ENCODE measurements at places on chromosomes 5 and 9. TPM values are rescaled to one million over a fixed set of nuclear protein-coding genes. Genes with fewer than 3 reads are reported as not detected.

Gene HTR4
- not detected for total RNA-seq

Gene ABLIM3
- not detected for total RNA-seq

Gene LMNB1
- total RNA-seq, result 232 TPM

Gene BASP1
- 0.64 TPM for total RNA-seq

Gene SLC27A6
- not detected for total RNA-seq

GRCh38 chr9:78386773-78387172 is 89.8 kb downstream of the PSAT1 start:
- DNase-seq, result no peak
- H3K27me3 ChIP-seq, result peaks cover 1% of the 10 kb centered on the region
- no peak overlapping the region for H3K27ac ChIP-seq
- H3K36me3 ChIP-seq, result no peaks in the 10 kb centered on the region
- H3K4me1 ChIP-seq, result no peaks in the 10 kb centered on the region

GRCh38 chr5:80198399-80198798 is 57.4 kb downstream of the SERINC5 start:
- H3K4me3 ChIP-seq, result no peak overlapping the region
- peaks cover 44% of the 10 kb centered on the region for H3K4me1 ChIP-seq
- no peak overlapping the region for H3K27ac ChIP-seq
- no peaks in the 10 kb centered on the region for H3K27me3 ChIP-seq
- DNase-seq, result no peak

- DNase-seq, result no peak
- peaks cover 4% of the 10 kb centered on the region for H3K4me1 ChIP-seq
- H3K27ac ChIP-seq, result no peak overlapping the region
Measured at GRCh38 chr9:128144239-128145181, 4.7 kb upstream of the LCN2 start.

- no peak overlapping the region for H3K4me3 ChIP-seq
- peak overlapping the region; percentile 62 for H3K27ac ChIP-seq
- H3K27me3 ChIP-seq, result peaks cover 1% of the 10 kb centered on the region
- no peak for DNase-seq
- H3K4me1 ChIP-seq, result peaks cover 52% of the 10 kb centered on the region
Measured at GRCh38 chr5:68344447-68345111, 129.0 kb downstream of the PIK3R1 start.

GRCh38 chr9:12776513-12777055 is 1.8 kb downstream of the LURAP1L start:
- peak overlapping the region; percentile 26 for H3K4me3 ChIP-seq
- DNase-seq, result no peak
- H3K36me3 ChIP-seq, result no peaks in the 10 kb centered on the region
- H3K4me1 ChIP-seq, result peaks cover 6% of the 10 kb centered on the region
- H3K27ac ChIP-seq, result no peak overlapping the region
- peaks cover 17% of the 10 kb centered on the region for H3K27me3 ChIP-seq

DNA sequence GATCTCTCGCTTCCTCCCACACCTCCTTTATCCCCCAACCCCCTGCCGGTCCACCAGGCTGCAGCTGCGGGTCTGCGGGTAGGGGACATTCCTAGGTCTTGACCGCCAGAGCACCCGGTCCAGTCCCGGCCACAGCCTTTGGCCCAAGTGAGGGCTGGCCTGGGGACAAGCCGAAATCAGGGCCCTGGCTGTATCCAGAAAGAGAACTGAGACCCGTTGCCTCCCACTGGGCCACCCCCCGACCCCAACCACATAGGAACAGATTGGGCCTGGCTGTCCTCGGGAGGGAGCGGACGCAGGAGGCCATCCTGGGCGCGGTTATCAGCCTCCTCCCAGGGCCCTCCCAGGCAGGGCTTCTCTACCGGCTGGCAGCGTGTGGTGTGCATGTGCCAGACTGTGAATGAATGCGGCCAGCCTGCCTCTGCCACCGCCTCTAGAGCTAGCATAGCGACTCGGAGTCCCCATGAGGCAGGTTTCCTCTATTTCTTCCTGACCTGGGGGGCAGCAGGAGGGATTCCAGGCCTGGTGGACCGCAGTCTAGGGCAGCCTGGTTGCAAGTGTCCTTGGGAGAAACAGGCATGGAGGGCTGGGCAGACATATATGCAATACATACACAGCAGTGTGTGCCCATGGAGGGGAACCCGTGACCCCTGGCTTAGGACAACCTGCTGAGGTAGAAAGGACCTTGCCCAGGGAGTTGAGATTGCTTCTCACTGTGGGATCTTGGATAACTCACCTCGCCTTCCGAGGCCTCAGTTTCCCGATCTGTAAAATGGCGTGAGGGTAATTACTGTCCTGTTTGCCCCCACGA is 1.2 kb downstream of the N4BP3 start:
- H3K4me1 ChIP-seq, result peaks cover 29% of the 10 kb centered on the region
- peaks cover 12% of the 10 kb centered on the region for H3K27me3 ChIP-seq
- H3K36me3 ChIP-seq, result no peaks in the 10 kb centered on the region
- peak overlapping the region; percentile 84 for H3K4me3 ChIP-seq

All from activated T-helper 2 cell treated with anti-CD3 and anti-CD28 coated beads, Interferon-gamma antibody, Interleukin-2, Interleukin-4, amounts not matched to agents 10 μg/mL and 5 μg/mL and 100 μg/mL, durations not matched to agents 14 hours and 24 hours and 36 hours (primary cell).